ENCODE measurements at places on chromosomes 7 and 10.

DNA sequence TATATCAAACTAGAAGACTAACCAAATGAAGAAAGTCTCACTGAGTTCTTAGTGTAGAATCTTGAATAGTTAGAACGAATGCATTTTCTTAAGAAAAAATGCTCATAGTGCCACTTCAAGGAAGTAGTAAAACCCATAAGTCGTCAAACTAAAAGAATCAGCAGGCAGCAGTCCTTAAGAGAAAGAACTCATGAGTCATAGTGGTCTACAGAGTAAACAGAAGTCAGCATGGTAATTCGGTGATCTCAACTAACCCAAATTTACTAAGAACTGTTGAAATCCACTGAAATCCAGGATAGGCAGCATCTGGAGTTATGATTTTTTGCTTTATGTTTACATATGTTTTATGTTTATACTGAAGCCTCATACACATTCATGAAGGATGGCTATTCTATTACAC lies 256.2 kb downstream of the LHFPL3 start:
- no peaks in the 10 kb centered on the region for H3K27me3 ChIP-seq
- no peaks in the 10 kb centered on the region for H3K4me1 ChIP-seq
- H3K27ac ChIP-seq = no peak overlapping the region

DNA sequence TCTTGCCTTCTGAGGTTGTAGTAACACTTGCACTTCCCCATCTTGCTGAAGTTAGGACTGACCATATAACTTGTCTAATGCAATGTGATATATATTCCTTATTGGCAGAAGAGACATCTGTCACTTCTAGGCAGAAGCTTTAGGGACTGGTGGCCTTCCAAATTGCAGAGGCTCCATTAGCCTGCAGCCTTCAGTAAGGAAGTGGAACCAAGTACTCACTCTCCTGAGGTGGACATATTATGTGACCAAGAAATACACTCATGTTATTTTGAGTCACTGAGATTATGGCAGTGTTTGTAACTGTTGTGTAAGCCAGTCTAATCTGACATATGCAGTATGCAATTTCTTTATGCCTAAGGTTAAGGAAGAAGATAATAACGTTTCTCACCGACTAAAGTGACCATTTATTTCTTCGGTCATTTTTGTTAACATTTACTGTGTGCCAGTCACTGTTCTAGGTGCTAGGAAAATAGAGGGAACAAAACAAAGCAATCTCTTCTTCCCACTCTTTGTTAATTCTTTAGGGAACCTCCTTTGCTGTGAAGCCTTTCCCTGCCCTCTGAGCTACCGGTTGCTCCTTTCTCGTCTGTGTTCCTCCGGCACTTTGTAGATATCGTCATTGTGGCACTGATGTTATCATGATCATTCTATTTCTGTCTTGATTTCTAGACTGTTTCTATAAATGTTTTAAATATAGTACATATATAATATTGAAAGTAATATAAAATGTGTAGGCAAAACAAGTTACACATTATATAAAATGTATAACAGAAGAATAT lies 52.9 kb upstream of the HBP1 start:
- H3K27ac ChIP-seq = no peak overlapping the region
- H3K4me3 ChIP-seq = no peak overlapping the region
- peaks cover 14% of the 10 kb centered on the region for H3K4me1 ChIP-seq
- H3K36me3 ChIP-seq = no peaks in the 10 kb centered on the region

DNA sequence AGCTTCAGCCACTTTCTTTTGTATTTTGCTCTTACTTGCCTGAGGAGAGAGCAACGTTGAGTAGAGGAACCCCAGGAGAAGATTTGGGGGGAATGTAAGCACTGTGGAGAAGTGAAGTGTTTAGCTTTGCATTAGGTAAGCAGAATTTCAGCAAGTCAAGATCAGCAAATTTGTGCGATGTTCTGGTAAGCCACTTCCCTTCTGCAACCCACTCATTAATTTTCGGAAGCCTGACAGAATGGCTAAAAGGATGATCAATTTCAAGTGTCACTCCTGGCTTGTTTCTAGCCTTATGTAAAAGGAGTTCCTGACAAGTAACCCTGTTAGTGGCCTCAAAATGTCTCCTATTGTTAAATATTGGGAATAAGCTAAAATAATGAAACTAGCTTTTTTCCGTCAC lies 48.5 kb upstream of the NXPH1 start:
- no peaks in the 10 kb centered on the region for H3K4me1 ChIP-seq
- no peaks in the 10 kb centered on the region for H3K36me3 ChIP-seq
- no peak overlapping the region for H3K27ac ChIP-seq
- DNase-seq = no peak

DNA sequence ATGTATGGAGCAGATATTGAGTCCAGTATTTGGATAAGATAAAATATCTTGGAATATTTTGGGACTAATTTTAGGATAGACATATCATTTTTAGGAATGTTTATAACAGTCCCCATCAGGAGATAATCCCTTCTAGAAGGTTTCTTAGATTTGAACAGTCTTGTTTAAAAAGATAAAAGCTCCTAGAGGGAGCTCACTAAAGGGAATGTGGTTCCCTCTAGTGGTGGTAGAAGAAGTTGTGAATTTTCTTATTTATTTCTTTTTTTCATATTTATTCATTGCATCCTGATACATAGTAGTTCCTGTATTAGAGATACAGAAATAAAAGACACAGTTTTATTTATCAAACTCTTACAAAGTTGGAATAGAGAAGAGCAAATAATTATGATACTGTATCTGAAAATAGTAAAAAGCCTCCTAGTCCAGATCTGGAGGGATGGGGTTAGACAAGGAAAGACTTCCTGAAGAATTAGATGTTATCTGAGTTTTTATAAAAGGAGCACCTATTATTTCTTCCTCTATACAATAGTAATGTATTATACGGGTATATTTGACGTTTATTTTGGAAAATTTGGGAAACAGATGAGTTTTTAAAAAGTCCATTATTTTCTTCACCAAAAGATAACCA lies 24.5 kb upstream of the KLF14 start:
- H3K36me3 ChIP-seq = no peaks in the 10 kb centered on the region
- peaks cover 11% of the 10 kb centered on the region for H3K4me1 ChIP-seq
- no peak for DNase-seq
- no peak overlapping the region for H3K4me3 ChIP-seq
- H3K27me3 ChIP-seq = peaks cover 4% of the 10 kb centered on the region

DNA sequence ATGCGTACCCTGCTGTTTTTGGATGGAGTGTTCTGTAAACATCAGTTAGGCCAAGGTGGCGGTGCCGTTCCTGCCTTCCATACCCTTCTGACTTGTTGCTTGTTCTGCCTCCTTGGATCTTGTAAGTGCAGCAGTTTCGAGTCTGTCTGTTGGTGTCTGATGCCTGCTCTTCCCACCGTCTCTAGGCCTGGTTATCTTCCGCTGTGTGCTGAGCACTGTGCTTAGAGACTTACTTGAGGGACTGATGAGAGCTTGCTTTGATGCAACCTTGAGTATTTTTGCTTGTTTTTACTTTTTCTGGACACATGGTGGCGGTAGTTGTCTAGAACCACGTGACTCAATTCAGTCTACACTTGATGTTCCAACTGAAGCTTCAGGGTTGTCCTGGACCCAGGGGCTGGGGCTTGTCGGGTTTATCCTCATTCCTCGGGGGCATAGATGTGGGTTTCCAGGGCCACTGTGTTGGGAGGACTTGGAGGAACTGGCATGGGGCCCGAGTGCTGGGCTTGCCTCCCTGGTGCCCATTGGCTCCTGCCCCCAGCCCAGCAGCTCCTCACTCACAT lies 14.4 kb upstream of the SPRN start:
- peaks cover 8% of the 10 kb centered on the region for H3K36me3 ChIP-seq
- H3K27ac ChIP-seq = no peak overlapping the region
- DNase-seq = no peak

GRCh38 chr10:98623176-98623575 lies 176.4 kb upstream of the HPS1 start:
- no peaks in the 10 kb centered on the region for H3K36me3 ChIP-seq
- DNase-seq = no peak
- H3K4me1 ChIP-seq = peaks cover 8% of the 10 kb centered on the region
- H3K27ac ChIP-seq = no peak overlapping the region

GRCh38 chr7:15682751-15683245 lies 3.7 kb downstream of the MEOX2 start:
- no peak for DNase-seq
- peaks cover 19% of the 10 kb centered on the region for H3K27me3 ChIP-seq
- H3K36me3 ChIP-seq = peaks cover 3% of the 10 kb centered on the region
- peaks cover 22% of the 10 kb centered on the region for H3K4me1 ChIP-seq
- H3K4me3 ChIP-seq = no peak overlapping the region
- H3K27ac ChIP-seq = no peak overlapping the region

GRCh38 chr7:158957921-158958491 lies 101.6 kb downstream of the DYNC2I1 start:
- H3K27ac ChIP-seq = no peak overlapping the region
- peaks cover 9% of the 10 kb centered on the region for H3K4me1 ChIP-seq
- H3K4me3 ChIP-seq = no peak overlapping the region
- H3K27me3 ChIP-seq = peaks cover 5% of the 10 kb centered on the region
- no peak for DNase-seq
- peaks cover 3% of the 10 kb centered on the region for H3K36me3 ChIP-seq

- peaks cover 29% of the 10 kb centered on the region for H3K36me3 ChIP-seq
- DNase-seq = peak; percentile 77
- H3K4me3 ChIP-seq = no peak overlapping the region
- peaks cover 3% of the 10 kb centered on the region for H3K4me1 ChIP-seq
- peak overlapping the region; percentile 11 for H3K27ac ChIP-seq
Observed at GRCh38 chr7:48109848-48110663, 21.0 kb downstream of the UPP1 start.

DNA sequence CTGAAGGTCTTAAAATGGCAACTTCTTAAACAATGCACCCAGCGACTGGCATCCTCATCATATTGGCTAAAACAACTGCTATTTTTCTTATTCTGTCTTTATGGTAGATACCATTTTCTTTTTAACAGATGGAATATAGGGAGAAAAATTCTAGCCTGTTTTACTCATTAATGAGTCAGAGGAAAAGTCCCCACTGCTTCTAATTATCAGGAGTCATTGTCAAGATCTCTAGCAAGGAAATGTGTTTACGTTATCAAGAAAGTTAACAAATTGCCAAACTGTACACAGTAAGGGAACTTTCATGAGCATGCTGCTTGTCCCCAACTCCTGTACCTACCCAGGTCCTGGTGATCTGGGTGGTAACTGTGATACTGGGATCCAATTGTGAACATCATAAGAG lies 117.7 kb upstream of the KIAA1217 start:
- DNase-seq = no peak
- no peak overlapping the region for H3K4me3 ChIP-seq
- H3K27ac ChIP-seq = no peak overlapping the region
- H3K4me1 ChIP-seq = no peaks in the 10 kb centered on the region

DNA sequence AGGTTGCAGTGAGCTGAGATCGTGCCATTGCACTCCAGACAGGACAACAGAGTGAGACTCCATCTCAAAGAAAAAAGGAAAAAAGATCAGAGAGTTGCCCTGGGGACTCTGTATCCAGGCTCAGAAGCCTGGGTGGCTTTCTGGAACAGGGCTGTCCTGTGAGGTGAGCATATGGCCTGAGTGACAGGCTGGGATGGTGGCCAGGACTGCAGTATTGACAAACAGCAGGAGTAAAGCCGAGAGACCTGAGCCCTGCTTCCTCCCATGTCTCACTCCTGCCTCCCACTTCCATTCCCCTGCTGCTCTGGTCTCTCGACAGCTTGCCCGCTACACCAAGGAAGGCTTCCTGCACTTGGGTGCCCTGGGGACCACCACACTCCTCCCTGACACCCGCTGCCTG lies 578.5 kb downstream of the GALNT17 start:
- H3K27ac ChIP-seq = no peak overlapping the region
- peaks cover 2% of the 10 kb centered on the region for H3K27me3 ChIP-seq
- no peaks in the 10 kb centered on the region for H3K36me3 ChIP-seq
- DNase-seq = no peak

GRCh38 chr10:102682416-102682815 lies 31.8 kb downstream of the ARL3 start:
- peaks cover 13% of the 10 kb centered on the region for H3K4me1 ChIP-seq
- no peak for DNase-seq
- H3K4me3 ChIP-seq = no peak overlapping the region
- no peak overlapping the region for H3K27ac ChIP-seq

DNA sequence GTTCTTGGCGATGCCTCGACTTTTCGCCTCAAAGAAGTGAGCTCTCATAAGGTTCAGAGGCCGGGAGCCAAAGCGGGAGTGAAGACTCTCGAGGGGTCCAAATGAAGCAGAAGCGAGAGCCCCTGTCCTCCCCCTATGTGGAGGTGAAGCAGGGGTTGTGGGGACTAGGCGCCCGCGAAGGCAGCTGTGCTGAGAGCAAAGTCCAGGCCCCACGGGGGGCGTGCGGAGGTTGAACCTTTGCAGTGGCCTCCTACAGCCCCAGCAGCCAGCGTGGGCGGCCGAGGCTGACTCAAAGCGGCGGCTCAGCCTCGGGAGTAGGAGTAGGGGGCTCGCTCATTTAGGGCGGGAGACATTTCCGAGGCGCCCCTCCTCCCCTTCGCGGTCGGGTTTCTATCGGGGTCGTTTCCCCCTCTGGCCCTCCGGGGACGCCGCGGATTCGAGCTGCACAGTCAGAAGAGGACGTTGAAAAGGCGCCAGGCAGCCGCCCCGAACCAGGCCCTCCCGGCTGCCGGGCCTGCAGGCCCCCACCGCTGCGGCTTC lies 553 bp upstream of the ADD3 start:
- H3K27ac ChIP-seq = no peak overlapping the region
- no peak overlapping the region for H3K4me3 ChIP-seq
- no peaks in the 10 kb centered on the region for H3K27me3 ChIP-seq
- DNase-seq = no peak

DNA sequence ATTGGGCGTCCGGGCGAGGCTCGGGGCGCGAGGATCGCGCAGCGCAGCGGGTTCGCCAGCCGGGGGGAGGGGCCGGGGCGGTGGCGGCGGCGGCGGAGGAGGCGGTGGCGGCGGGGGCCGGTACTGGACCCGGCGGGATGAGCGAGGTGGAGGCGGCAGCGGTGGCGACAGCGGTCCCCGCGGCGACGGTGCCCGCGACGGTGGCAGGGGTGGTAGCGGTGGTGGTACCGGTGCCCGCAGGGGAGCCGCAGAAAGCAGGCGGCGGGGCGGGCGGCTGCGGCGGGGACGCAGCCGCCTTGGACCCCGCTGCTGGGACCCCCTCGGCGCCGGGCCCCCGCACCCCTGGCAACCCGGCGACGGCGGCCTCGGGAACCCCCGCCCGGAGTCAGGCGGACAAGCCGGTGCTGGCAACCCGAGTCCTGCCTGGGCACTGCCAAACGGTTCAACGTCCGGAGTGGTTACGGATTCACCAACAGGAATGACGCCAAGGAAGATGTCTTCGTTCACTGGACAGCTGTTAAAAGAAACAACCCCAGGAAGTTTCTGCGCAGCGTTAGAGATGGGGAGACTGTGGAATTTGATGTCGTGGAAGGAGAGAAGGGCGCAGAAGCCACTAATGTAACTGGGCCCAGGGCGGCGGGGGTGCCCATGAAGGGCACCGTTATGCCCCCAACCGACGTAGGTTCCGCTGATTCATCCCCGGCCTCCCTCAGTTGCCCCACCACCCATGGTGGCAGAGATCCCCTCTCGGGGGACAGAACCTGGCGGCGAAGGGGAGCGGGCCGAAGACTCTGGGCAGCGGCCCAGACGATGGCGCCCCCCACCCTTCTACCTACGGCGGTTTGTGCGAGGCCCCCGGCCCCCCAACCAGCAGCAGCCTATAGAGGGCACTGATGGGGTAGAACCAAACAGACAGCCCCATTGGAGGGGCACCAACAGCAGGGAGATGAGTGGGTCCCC lies 100.3 kb upstream of the CPXM2 start:
- H3K4me3 ChIP-seq = no peak overlapping the region
- no peaks in the 10 kb centered on the region for H3K36me3 ChIP-seq
- peaks cover 24% of the 10 kb centered on the region for H3K27me3 ChIP-seq
